Large intestine (tissue), 12 donors: ENCODE measurements at places on chromosomes 11 and 22. TPM values are rescaled to one million over a fixed set of nuclear protein-coding genes. Genes with fewer than 3 reads are reported as not detected.

GRCh38 chr11:69370984-69371709 is 77.2 kb downstream of the MYEOV start:
- no peaks in the 10 kb centered on the region for H3K27me3 ChIP-seq
- no peak overlapping the region for H3K4me3 ChIP-seq
- no peaks in the 10 kb centered on the region for H3K36me3 ChIP-seq
- H3K4me1 ChIP-seq, result peaks cover 9% of the 10 kb centered on the region
- no peak for DNase-seq

DNA sequence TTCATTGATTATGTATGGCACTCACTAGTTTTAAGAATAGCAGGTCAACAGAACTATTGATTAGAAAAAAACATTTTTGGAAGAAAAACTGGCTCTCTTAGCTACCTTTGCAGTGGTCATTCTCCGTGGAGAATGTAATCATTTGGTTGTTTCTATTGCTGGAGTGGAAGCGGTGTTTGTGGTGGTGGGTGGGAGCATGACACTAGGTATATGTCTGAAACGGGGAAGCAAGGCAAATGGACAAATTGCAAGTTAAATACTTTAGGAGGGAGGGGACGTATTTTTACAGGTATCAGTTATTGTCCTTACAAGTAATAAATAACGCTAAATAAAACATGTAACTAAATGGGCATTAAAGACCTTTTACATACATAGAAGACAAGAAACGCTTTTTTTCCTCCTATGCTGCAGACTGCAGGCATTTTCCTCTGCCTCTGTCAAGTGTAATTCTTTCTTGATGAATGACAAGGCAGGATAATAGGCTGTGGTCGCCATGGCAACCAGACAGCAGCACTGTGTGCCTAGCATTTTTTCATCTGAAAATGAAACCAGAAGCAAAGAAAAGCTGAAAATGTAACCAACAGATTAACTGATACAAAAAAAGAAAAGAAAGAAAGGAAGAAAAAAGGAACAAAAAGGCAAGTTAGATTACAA is 46.2 kb downstream of the BLID start:
- H3K4me1 ChIP-seq, result no peaks in the 10 kb centered on the region
- peak; percentile 38 for DNase-seq
- H3K36me3 ChIP-seq, result no peaks in the 10 kb centered on the region
- no peak overlapping the region for H3K4me3 ChIP-seq

The CCDC15 gene
- 2.5 TPM for polyA plus RNA-seq

- H3K36me3 ChIP-seq, result no peaks in the 10 kb centered on the region
- no peak overlapping the region for H3K27ac ChIP-seq
- H3K4me1 ChIP-seq, result no peaks in the 10 kb centered on the region
- H3K27me3 ChIP-seq, result no peaks in the 10 kb centered on the region
- DNase-seq, result no peak
Measured at GRCh38 chr11:41851743-41852142, 392.3 kb upstream of the LRRC4C start.

The MUC5AC gene
- 0.37 TPM for polyA plus RNA-seq

The CD3D gene
- 7.4 TPM for polyA plus RNA-seq

DNA sequence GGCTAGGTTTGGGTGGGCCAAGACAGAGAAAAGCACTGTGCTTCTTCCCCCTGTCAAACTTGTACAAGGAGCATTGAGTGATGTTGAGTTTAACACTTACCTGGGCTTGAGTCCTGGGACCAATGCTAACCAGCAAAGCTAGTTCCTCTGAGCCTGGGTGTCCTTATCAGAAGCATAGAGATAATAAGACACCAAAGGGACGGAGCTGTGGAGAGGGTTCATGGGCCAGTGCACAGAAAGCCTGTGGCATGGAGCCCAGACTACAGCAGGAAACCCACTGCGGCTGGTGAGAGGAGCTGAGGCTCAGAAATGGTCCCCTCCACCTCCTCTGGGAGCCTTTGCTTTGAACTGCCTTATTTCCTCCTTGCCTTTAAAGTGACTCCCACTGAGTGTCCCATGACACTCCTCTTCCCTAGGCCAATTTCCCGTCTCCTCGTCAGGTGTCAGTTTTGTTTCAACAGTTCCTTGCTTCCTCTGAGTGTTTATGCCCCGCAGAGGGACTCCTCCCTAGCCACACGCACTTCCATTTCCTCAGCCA is 9.4 kb downstream of the SLCO2B1 start:
- no peak for DNase-seq
- peaks cover 12% of the 10 kb centered on the region for H3K36me3 ChIP-seq
- H3K4me3 ChIP-seq, result peak overlapping the region; percentile 41
- H3K27me3 ChIP-seq, result no peaks in the 10 kb centered on the region

DNA sequence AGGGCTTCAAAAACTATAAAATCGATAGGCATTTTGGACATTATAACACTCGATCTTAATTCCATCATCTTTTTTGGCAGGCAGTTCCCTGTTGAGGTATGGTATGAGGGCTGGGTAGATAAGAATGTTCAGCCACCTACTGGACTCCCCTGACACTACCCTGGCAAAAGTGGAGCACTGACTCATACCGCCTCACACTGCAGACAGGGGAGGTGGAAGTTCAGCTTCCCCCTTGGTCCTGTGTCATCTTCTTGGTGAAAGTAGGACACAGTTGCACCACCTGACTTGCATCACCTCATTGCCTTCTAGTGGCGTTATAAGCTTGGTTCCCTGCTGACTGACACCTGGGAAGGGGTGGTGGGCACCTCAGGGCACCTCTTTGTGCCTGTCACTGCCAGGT is 30.4 kb downstream of the PAAF1 start:
- H3K4me1 ChIP-seq, result peaks cover 9% of the 10 kb centered on the region
- peaks cover 35% of the 10 kb centered on the region for H3K36me3 ChIP-seq

DNA sequence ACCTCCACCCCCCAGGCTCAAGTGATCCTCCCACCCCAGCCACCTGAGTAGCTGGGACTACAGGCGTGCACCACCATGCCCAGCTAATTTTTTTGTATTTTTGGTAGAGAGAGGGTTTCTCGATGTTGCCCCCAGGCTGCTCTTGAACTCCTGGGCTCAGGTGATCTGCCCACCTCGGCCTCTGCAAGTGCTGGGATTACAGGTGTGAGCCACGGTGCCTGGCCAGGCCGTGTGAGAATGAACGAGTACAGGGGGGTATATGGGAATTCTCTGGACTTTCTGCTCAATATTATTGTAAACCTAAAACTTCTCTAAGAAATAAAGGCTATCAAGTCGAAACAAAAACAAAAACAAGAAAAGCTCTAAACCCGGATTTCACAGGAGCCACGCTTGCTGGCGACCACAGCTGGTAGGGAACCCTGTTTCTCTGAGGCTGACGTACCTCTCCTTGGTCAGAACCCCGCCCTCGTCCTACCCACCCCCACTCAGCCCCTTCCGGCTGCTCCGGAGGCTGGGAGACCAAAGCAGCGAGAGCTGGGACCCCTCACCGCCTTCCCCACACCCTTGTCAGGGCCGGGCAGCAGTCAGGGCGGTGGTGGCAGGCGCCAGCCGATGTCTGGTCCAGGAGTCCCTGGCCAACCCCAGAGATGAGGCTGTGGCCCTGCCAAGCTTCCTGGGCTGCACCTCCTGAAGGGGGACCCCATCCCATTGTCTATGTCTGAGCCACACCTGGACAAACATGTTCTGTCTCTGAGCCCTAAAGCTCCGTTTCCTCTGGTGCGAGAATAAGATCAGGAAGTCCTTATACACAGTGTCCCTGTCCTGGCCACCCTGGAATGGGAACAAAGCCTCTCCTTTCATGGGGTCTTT is 52.1 kb downstream of the LINC01488 start:
- no peak for DNase-seq
- H3K27me3 ChIP-seq, result no peaks in the 10 kb centered on the region
- H3K27ac ChIP-seq, result no peak overlapping the region
- no peaks in the 10 kb centered on the region for H3K36me3 ChIP-seq

GRCh38 chr11:67420147-67420645 is 4.7 kb downstream of the CARNS1 start:
- H3K4me3 ChIP-seq, result peak overlapping the region; percentile 26
- H3K4me1 ChIP-seq, result peaks cover 16% of the 10 kb centered on the region
- DNase-seq, result no peak
- peaks cover 9% of the 10 kb centered on the region for H3K27me3 ChIP-seq
- no peak overlapping the region for H3K27ac ChIP-seq

DNA sequence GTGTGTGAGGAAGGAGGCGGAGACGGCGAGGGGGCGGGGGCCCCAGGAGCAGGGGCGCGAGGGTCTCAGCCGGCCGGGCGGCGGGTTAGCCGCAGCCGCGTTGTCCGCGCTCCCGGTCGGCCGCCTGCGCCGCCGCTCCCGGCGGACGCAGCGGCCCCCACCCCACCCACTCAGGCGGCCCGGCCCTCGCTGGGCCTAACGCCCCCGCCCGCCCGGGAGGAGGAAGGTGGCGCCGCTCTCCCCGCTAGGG is at the start of gene FCHSD2:
Gene FCHSD2, minus strand, starts transcription at position 191 of the 250 bp plus-strand sequence. CDS start 441 bp downstream, outside the sequence.
- H3K27me3 ChIP-seq, result no peaks in the 10 kb centered on the region
- DNase-seq, result no peak
- H3K36me3 ChIP-seq, result peaks cover 2% of the 10 kb centered on the region

DNA sequence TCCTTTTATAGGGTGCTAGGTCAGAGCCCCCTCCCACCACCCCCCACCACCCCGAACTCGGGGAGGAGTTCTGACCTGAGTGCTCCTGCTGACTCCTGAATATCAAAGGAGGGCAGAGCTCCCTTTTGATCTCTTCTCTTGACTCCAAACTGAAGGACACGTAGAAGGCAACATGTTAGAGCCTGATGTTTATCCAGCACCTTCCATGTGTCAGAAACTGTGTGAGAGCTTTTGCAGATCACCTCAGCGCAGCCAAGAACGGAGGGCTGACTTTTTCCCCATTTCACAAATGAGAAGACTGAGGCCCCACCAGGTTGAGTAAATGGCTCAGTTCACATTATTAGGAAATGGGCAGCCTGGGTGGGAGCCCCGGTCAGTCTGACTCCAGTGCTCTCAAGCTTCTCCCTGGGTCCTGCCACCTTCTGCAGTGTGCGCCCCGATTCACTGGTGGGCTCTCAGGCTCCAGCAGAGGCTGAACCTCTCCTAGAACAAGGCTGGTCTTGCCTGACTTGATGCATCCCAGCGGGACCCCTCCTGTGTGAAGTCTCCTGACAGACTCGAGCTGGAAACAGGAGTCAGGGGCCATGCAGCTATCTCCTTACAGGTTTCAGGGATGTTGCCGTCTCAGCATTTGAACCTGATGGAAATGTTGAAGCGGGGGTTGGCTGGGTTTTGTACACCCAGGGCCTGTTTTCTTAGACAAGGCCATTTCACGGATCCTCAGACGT is 98.5 kb downstream of the TSPAN18 start:
- no peak for DNase-seq
- H3K4me3 ChIP-seq, result no peak overlapping the region
- H3K36me3 ChIP-seq, result no peaks in the 10 kb centered on the region
- no peak overlapping the region for H3K27ac ChIP-seq

The A4GALT gene
- polyA plus RNA-seq, result 5.5 TPM
